Right cardiac atrium (tissue), 5 donors: ENCODE measurements at places on chromosomes 12 and 14.

- DNase-seq = no peak
Observed at GRCh38 chr14:22900081-22900799, 17.2 kb downstream of the REM2 start.

DNA sequence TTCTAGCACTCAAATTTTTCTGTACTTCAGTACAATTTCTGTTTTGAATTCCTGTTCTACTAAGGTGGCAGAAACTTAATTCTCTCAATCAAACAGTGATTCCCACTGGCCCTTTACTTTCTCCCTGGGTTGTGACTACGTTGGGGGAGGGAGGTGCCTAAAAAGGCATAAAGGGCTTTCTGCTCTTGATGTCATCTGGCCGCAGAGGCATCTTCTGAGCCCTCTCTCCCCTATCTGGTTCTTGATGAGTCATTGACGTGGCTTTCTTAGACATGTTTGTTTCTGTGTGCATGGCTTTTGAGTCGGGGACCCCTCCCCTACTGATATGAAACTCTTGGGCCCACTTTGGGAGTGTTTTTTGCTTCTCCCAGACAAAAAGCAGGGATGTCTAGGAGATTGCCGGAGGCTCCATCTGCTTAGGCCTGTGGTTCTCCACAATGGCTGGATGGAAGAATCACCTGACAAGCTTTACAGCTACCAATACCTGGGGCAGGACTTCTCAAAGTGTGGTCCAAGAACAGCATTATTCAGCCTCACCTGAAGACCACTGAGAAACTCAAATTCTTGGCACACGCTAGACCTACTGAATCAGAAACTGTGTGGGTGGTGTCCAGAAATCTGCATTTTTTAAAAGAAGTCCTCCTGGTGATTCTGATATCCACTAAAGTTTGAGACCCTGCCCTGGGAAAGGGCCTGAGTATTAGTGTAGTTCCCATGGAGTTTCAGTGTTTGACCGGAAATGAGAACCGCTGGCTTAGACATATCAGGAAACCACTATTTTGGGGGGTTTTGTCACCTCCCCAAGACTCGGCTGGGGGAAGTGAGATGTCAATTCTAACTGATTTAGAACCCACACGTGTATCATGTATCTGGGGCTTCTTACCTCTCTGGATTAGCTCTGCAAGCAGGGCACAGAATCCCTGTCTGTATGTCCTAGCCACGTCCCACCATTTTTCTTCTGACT, 395.7 kb upstream of the PDE3A start:
- no peak for DNase-seq

DNA sequence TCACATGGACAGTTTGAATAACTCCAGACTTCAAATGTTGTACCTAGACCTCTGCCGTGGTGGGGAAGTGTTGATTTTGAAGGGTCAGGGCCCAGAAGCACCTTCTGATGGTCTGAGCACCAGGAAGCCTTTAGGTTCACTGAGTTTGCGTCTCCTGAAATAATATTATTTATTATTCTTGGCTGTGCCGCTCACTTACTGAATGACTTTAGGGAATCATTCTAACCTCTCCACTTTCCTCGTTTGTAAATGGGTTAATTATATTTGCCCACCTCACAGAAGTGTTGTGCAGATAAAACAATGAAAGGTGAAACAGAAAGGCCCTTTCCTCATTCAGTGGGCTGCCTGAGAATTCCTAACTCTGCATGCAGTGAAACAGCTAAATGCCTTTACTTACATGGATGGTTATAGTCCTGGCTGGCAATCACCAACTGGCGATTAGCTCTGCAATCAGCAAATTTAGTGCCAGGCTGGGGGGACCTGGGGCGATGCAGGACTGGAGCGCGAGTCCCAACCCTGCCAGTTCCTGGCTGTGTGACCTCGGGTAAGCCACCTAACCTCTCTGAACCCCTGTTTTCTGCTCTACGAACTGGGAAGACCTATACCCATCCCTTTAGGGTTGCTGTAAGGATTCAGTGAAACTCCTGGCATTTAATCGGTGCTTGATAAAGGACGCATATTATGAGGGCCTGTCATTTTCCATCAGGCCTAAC, 57.5 kb downstream of the MAP1LC3B2 start:
- DNase-seq = no peak

DNA sequence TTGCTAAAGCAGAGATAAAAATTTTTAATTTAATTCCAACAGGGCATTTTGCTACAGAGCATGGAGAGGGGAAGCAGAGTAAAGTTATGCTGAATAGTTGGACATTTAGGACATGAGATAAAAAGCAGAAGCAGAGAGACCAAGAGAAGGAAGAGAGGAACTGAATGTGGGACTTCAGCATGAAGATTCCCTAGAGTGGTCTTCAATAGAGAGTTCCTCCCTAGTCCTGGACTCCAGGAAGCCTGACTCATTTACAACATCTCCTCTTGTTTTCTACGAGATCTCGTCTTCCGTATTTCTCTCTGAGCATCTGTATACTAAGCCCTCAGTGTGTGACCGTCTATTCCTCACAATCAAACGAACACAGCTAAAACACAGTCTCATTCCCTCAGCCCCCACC, 35.2 kb upstream of the IFT81 start:
- DNase-seq = no peak

GRCh38 chr12:69630191-69630590, 19.5 kb upstream of the LRRC10 start:
- DNase-seq = no peak

GRCh38 chr12:13095266-13095995, 8.0 kb downstream of the GSG1 start:
- DNase-seq = no peak

DNA sequence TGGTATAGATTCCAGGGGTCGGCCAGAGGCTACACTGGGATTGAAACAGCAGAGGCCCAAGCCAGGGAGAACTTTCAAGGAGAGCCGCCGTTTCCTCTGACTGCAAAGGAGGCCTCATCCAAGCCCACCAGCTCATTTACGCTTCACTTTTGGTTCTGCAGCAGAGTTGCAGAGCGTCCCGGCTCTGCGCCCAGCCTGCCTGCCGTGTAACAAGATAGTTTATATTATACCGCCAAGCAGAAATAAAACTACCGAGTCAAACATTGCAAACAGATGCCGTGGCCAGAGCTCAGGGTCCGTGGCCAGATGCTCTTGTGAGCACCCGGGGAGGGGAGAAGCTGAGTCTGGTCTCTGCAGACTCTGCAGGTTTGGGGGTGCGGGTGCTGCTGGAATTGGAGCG, 60.7 kb upstream of the TBX3 start:
- no peak for DNase-seq

- DNase-seq = no peak
Observed at GRCh38 chr14:91381801-91382670, 35.6 kb downstream of the CCDC88C start.

GRCh38 chr12:55723516-55724225, 3.5 kb downstream of the RDH5 start:
- no peak for DNase-seq

DNA sequence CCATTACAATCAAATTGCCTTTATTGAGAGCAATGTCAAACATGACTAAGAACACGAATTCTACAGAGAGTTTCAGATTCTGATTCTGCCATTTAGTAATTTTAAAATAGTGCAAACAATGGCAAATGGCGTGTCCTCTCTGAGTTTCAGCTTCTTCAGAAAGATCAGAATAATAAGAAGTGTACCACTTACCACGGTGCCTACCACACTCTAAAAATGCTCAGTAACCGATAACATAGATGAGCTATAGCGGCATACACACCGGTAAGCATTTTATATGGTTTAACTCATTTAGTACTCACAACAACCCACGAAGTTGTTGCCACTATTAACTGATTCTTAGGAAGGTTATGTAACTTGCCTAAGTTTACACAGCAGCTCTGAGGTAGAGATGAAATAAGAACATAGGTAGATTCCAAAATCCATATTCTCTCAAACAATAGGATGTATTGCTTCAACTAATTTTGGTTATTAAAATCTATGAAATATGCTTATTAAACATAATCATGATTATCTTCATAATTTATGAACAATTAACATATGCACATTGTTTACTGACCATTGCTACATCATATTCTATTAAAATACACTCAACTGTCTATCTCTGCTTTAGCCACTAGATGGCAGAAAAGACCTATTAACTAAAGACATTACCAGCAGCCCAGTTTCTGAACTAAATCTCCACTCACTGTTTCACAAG, 38.3 kb downstream of the SLC6A15 start:
- no peak for DNase-seq

DNA sequence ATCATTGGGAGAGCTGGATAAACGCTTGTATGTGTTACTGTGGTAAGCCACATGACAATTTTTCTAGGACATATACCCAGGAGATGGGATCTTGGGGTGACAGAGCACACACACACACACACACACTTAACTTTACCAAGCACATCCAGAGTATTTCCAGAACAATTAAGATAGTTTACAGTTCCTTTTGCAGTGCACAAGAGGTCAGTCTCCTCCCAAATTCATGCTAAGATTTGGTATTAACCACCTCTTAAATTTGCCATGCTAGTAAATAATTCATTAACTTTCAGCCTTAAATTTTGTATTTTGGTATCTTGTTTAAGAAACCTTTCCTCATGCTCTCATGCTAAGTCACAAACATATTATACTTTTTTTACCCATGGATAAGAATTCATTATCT, 33.9 kb upstream of the LIMA1 start:
- no peak for DNase-seq

GRCh38 chr14:105525861-105526775, at the start of gene TMEM121:
TMEM121 (plus strand) TSS chr14:105526583; CDS start chr14:105528835, 2,252 bp downstream.
- no peak for DNase-seq

- peak; percentile 62 for DNase-seq
Observed at GRCh38 chr12:49867570-49868341, 24.9 kb upstream of the BCDIN3D start.

DNA sequence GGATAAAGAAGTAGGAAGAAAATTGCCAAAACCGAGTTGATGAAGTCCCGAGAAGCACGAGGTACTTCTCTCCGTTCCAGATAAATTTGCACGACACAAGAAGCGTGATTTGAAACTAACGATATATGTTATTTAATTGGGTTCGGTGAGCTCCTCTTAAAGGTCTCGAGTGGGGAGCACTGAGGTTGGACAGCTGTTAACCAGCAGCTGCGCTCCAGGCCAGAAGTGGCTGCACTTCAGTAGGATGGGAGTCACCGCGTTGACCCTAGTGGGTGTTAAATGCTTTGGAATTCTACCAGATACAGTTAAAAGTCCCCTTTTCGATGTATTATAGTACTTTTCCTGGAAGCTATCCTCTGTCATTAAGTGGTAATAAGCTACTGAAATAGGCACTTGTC, 953 bp upstream of the DCAF5 start:
- DNase-seq = peak; percentile 61

GRCh38 chr14:88835661-88836060, 11.2 kb downstream of the TTC8 start:
- DNase-seq = no peak

GRCh38 chr14:23021889-23022442, 12.0 kb upstream of the C14orf93 start:
- no peak for DNase-seq

- DNase-seq = no peak
Observed at GRCh38 chr14:56561606-56562005, 18.0 kb upstream of the TMEM260 start.

DNA sequence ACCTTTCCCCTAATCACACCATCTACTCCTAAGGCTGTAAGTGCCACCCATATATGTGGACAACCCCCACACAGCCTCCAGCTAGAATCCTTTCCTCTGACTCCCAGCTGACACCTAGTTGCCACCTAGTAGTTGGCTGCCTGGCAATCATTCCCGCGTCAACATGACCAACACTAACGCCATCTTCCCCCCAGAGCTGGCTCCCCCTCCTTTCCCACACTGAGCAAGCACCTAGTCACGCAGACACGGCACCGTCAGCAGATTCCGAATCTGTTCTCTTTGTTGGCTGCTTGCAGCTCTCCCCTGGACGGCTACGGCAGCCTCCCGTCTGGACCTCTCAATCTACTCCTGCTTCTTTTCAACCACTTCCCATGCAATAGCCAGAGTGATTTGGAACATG, 27.7 kb downstream of the UBR7 start:
- no peak for DNase-seq

DNA sequence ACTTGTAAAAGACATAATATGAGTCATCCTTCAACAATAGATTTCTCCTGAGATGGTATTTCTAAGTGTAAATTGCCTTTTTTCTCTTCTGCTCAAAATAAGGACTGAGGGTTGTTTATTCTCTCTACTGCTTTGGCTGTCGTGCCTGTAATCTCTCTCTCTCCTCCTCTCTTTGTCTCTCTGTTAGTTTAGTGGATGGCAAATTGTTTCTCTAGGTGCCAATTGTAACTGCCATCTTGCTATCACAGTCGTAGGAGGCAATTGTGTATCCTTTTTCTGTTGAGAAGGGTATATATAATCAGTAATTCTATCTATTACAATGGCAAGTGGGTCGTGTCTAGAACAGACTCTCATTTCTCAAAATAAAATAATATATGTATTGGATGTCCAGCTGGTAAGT, 545.0 kb upstream of the FBXO33 start:
- DNase-seq = no peak

DNA sequence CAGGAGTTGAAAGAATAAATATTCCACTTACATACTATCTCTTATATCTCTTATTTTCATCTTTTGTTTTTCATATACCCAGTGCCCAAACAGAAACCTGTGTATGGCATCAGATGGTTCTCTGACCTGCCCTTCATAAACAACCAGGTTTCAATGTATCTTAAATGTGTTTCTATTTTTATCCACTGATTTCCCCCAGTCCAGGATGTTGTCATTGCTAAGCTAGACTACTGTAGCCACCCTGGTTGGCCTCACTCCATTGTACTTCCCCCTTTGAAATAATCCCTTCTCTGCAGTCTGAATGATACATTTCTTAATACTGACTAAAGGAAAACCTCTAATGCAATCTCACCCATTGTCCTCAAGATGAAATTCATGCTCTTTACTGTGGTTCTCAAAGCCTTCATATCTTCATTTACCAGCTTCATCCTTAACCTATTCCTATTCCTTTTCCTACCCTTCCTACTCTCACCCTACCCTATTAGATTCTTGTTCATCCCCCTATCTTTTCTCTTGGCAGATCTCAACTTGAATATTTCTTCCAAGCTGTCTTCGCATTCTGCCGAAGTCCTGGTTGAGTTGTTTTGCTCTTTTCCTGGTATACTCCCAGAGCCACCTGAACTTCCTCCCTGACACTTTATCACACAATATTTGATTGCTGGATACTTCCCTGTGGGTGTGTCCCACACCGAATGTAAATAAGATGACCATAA, 312.4 kb downstream of the FOXG1 start:
- DNase-seq = no peak

- no peak for DNase-seq
Observed at GRCh38 chr14:88188745-88189416, 134.2 kb downstream of the KCNK10 start.

- no peak for DNase-seq
Observed at GRCh38 chr12:129719416-129719815, 184.4 kb downstream of the TMEM132D start.

GRCh38 chr12:100437038-100437841, 36.4 kb upstream of the NR1H4 start:
- no peak for DNase-seq

DNA sequence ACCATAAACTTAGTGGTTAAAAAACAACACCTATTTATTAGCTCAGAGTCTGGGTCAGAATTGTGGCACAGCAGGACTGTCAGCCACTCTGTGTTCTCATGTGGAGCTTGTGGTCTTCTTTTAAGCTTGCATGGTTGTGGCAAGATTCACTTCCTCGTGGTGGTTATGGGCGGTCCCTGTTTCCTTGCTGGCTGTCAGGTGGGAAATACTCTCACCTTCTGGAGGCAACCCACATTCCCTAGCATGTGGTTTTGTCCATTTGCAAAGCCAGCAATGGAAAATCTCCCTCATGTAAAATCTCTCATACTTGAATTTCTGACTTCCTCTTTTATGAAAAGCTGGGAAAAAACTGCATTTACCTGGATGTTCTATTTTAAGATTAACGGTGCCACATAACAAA, 229.8 kb downstream of the ALX1 start:
- no peak for DNase-seq
